Coronary artery (tissue), 2 donors: ENCODE measurements at places on chromosomes 11 and 22.
A peak's percentile ranks its signal among the peaks of the same experiment; 100 is the strongest.

DNA sequence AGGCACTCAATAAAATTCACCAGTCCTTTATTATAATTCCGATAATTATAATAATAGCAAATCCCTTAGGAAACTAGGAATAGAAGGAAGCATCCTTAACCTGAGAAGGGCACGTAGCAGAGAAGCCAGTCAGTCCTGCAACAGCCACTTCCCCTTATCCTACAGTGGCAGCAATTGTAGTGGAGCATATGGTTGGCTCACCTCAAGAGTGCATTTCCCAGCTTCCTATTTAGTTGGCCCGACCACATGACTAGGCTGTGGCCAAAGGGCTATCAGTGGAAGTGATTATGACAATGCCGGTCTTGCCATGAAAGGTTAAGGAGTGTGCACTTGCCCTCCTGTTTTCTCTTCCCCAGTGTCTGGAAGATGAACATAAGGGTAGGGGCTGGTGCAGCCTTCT, 27.0 kb downstream of the TESMIN start:
- peak; percentile 36 for DNase-seq

GRCh38 chr11:57161351-57161750, 20.4 kb upstream of the LRRC55 start:
- DNase-seq: no peak

- no peak for DNase-seq
Measured at GRCh38 chr11:121033635-121034034, 9.7 kb downstream of the TBCEL start.

DNA sequence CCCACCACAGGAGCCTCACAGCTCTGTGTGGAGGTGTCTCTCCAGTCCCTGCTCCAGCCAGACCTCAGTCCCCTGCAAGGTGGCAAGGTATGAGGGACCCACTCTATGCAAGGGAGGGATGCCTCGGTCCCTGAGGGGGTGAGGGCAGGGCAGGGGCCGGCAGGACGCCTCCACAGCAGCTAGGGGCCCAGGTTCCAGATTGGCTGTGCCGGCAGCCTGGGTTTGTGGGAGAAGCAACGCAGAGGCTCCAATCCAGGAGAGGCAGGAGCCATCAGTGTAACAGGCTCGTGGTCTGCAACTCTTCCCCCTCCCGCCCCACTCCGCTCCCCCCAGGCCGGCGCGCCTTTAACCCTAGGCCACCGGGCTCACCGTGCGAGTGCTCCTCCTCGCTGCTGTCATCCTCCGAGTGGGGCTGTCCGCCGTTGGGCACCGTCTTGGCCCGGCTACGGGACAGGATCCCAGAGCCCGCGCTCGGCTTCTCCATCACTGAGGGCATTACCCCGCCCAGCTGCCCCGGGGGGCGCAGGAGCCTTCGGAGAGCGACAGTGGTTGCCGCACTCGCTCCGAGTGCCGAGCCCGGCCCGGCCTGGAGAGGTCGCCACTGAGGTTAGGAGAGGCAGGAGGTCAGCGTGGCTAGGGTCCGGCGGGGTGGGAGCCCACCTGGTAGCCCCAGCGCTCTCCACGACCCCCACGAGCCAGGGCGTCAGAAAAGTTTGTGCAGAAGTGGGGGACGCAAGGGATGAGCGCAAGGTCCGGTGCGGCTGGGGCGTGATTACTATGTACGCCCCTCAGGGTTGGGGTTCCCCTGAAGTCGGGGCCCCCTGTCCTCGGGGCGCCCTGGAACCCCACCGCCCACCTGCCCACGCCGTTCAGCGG, 765 bp downstream of the RCOR2 start:
- DNase-seq: no peak

- no peak for DNase-seq
Measured at GRCh38 chr11:6269994-6270393, 10.4 kb downstream of the CCKBR start.

DNA sequence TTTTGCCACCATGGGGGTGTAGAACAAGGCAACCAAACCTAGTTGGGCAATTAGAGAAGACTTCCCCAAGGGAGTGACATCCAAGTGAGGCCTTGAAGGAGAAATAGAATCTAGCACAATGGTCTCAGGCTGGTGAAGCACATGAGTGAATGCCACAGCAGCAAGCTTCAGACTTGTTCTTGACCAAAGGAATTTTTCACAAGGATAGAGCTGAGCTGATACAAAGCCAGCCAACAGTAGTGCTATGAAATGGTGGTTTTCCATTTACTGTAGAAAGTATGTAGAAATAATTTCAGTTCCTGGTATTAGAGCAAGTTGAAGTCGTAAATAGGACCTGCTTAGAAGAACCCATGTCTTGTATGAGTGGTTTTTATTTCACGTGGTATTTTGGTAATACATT, 148.3 kb upstream of the RASSF10 start:
- no peak for DNase-seq

GRCh38 chr22:35547987-35548721, 7.5 kb downstream of the RASD2 start:
- no peak for DNase-seq

DNA sequence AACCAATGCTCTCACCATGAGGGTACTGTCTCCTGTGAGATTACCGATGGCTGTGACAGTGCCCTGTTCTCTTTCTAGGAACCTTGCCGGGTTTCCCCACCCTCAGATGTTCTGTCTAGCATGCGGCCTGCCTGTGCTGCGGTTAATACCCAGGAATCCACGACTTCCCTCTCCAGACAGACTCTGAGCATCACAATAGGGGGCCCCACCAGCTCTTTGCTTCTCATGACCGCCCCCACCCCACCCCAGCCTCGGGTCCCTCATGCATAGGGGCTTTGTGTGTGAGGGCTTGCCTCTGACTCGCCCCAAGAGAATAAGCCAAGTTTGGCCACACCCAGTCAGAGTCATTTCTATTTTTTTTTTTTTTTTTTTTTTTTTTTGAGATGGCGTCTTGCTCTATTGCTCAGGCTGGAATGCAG, 10.3 kb downstream of the PARVG start:
- no peak for DNase-seq

GRCh38 chr22:35627267-35628041, 10.3 kb upstream of the MB start:
- peak; percentile 88 for DNase-seq

DNA sequence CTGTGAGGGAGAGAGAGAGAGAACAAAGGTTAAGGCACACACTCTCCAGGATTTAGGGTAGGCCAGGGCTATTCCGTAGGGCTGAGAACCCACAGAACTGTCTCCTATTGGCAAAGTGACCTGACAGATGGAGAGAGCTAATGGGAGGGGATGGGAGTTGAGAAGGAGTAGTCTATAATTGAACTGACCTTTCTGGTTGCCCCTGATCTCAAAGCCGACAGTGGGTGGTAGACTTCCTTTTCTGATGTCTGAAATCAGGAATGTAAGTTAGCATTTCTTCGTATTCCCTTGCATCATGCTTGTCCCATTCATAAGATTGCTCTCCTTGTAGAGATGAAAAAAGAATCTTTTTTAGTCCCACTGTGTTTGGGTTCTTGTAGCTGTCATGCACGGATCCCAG, 210.1 kb downstream of the NTM start:
- DNase-seq: no peak

DNA sequence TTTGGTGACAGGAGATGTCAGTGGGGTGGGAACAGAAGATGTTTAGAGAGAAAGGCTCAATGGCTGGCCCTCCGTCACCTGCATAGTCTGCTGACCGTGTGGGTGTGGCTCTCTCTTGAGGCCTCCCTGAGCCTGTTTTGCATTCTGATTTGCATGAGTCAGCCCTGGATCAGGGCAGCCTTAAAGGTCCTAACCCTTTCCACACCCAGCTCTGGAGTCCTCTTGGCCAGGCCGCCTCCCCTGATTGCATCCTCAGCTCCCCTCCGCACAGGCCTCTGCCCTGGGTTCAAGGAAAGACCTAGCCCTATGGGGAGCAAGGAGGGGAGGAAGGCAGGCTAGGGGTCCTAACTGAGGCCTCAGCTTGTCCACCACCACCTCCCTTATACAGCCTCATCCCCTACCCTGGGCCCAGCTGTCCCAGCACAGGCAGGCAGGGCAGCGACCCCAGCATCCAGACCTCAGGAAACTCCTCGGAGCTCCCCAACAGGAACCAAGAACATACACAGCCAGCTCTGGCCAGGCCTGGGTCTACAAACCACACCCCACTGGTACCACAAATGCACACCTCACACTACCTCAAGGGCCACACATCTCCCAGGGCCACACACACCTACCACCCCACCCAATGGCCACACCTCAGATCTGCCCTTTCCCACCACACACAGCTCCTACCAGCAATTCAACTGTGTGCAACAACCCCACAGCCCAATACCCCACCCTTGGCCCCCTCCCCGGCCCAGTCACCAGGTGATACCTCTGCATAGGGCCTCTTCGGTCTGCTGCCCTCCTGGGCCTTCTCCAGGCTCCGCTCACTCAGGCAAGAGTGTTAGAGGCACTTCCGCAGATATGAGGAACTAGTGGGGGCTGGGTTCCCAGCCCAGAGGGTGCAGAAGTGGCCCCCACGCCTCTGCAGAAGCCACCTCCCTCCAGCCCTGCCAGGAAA, 13.7 kb downstream of the ARAP1 start:
- no peak for DNase-seq

GRCh38 chr22:19275919-19276600, 15.5 kb downstream of the CLTCL1 start:
- no peak for DNase-seq

DNA sequence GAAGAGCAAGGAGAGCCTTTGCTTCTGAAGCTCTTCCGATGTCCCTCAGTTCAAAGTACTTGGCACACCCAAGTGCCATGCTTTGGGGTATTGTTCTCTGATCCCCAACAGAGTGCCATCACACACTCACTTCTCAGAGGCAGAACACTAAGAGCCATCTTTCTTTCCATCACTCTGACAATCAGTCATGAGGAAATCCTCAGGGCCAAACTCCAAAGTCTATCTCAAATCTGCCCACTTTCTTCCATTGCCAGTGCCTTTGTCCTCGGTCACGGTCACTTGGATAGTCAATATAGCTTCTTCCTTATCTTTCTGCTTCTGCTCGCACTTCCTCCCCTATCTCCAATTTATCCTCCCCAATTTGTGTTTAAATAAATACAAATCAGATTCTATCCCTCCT, 90.9 kb downstream of the ENTHD1 start:
- DNase-seq: no peak

GRCh38 chr11:86699040-86699791, 26.8 kb upstream of the ME3 start:
- no peak for DNase-seq

DNA sequence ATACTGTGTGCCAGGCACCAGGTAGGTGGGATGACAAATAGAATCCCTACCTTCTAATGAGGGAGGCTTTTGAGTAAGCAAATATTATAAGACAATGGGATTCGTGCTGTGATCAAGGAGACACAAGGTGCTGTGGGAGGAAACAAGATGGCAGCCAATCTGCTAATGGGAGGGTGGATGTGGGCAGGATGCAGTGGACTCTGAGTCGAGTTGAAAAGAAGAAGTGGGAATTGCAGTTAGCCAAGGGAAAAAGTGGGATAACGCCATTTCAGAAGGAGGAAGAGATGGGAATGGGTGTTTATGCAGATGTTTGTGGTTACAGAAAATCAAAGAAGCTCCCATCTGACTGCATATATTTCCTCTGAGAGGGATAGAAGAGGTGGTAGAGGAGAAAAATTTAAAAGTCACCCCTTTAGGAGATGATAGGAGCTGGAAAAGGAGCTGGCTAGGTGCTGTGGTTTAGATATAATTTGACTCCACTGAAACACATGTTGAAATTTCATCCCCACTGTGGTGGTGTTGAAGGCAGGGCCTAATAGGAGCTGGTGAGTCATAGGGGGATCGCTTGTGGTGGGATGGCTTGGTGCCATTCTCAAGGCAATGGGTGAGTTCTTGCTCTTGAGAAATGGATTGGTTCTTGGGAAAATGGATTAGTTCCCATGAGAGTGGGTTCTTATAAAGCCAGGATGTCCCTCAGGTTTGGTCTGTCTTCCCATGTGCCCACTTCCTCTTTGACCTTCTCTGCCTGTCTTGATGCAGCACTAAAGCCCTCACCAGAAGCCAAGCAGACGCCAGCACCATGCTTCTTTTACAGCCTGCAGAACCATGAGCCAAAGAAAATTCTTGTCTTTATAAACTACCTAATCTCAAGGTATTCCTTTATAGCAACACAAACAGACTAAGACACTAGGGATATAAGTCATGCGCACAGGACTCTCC, 30.0 kb upstream of the POU2AF1 start:
- no peak for DNase-seq

GRCh38 chr22:20131597-20131858, at the start of gene ZDHHC8:
ZDHHC8 (plus strand) TSS chr22:20131804; CDS start chr22:20131948, 144 bp downstream.
- no peak for DNase-seq

DNA sequence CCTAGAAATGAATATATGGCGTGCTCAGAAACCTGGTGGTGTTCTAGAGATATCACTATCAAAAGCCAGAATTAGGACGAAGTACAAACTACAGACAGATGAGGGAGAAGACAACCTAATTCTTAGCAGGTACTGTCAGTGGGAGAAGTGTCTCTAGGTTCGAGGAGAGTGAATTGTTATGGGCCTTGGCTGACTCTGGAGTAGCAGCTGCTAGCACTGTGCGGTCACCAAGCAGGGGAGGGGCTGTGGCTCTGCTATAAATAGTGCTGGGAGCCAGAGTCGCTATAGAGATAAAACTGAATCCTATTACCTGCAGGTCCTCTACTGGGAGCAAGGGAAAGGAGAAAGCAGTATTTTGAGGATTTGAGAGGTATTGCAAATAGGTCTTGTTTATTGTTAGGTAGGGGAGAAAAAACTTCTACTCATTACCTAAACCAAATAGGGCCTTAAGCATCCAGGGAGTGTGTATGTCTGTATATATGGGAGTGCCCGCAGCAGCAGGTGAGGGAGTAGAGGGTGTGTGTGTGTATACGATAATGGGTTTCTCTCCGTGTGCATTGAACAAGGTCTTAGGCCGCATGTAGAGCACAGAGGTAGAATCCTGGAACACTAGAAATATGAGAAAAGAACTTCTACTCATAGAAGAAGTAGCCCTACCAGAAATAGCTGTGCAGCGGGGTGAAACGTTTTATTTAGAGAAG, 2.2 kb downstream of the MADD start:
- DNase-seq: no peak

DNA sequence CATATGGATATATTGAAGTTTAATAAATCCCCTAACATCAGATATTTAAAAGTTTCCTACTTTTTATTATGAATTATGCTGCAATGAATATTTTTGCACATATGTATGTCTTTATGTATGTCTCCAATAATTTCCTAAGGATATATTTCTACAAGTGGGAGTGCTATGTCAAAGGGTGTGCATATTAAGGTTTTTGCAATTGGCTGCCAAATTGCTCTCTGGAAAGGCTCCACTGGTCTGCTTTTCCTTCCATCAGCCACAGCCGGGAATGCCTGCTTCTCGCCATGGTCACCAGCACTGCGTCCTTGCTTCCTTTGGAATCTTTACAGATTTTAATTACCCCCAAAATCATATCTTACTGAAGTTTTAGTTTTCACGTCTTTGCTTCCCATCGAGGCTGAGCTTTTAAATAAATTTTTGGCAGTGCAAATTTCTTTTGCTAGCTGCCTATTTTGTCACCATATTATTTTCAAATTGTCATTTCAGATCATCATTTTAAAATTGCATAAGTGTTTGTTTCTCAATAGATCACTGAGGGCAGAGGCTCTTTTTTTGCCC, 221.7 kb downstream of the SNX19 start:
- DNase-seq: no peak

GRCh38 chr11:623999-624704, 603 bp downstream of the CDHR5 start:
- peak; percentile 69 for DNase-seq

- DNase-seq: no peak
Measured at GRCh38 chr11:10568486-10568941, at the start of gene LYVE1. LYVE1 (minus strand) TSS chr11:10568665; CDS start chr11:10568532, 133 bp downstream.

- no peak for DNase-seq
Measured at GRCh38 chr11:28139841-28140415, 31.7 kb downstream of the METTL15 start.
